ENCODE measurements at places on chromosomes 5 and 9.

DNA sequence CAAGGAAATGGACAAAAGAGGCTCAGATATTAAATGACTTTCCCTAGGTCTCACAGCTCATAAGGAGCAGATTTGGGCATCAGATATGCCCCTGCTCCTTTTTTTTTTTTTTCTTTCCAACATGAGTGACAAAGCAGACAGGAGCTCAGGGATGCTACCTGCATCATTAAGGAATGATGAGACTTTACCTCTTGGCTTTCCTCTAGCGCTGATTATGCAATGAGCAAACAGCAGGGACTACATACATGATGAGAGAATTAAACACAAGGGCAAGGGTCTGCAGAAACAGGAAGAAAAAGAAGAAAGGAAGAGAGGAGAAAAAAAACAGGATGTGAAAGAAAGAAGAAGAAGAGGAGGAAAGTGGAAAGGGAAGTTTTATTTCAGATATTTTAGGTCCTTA lies 179.9 kb downstream of the PPP2R2B start:
- DNase-seq, result no peak

- DNase-seq, result no peak
These were observed 607 bp downstream of the FAXDC2 start for GRCh38 chr5:154849791-154850201.

DNA sequence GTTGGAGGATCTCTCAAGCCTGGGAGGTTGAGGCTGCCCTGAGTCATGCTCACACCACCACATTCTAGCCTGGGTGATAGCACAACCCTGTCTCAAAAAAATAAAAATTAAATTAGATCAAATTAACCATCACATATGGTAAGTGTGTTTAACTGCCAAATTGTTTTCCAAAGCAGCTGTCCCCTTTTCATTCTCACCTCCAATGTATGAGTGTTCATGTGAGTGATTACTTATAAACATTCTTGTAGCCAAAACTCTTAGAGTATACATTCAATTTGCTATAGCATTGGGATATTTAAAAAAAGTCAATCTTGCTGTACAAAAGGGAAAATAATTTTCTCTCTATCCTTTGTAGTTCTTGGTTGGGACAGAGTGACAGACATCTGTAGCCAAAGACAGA lies 53.4 kb upstream of the SNAPC3 start:
- DNase-seq, result no peak

DNA sequence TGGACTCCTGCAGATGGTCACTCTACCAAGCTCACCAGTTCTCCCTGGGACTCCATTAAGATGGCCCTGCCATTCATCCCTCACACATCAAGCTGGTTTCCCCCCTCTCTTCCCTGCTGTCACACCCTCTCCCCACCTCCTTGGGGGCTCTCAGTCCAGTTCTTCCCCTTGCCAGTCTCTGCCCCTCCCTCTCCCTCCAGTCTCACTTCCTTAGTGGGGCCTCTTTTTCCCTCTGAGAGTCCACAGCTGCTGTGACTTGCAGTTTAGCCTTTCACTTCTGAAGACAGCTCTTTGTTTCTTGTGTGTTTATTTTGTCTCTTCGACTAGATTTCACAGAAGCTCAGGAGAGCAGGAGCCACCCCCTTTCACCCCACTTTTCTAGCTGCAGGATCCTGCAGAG lies 10.5 kb downstream of the DOCK2 start:
- no peak for DNase-seq

DNA sequence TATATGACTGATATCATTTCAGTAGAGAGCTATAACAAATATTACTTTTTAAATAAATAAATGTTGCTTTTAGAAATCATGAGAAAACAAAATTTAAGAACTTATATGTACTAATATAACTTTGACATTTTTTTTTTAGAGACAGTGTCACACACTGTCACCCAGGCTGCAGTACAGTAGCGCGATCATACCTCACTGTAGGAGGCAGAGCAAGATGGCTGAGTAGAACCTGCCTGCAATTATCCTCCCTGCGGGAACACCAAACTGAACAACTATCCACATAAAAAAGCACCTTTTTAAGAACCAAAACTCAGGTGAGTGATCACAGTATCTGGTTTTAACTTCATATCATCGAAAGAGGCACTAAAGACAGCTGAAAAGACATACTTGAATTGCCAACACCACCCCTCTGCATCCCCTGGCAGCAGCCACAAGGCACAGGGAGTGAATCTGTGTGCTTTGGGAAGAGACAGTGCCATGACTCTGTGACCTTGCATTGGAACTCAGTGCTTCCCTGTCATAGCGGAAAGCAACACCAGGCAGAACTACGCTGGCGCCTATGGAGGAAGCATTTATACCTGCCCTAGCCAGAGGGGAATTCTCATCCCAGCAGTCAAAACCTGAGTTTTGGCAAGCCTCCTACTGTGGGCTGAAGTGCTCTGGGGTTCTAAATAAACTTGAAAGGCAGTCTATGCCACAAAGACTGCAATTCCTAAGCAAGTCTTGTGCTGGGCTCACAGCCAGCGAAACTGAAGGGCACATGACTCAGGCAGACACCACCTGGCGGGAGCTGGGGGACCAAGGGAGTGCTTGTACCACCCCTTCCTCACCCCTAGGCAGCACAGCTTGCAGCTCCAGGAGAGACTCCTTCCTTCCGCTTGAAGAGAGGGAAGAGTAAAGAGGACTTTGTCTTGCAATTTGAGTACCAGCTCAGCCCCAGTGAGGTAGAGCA lies 142.7 kb downstream of the FBXL17 start:
- DNase-seq, result no peak

- DNase-seq, result no peak
These were observed 5.2 kb downstream of the TCF7 start for GRCh38 chr5:134119720-134120119.

GRCh38 chr9:121261107-121261460 lies 6.9 kb upstream of the GSN start:
- no peak for DNase-seq

DNA sequence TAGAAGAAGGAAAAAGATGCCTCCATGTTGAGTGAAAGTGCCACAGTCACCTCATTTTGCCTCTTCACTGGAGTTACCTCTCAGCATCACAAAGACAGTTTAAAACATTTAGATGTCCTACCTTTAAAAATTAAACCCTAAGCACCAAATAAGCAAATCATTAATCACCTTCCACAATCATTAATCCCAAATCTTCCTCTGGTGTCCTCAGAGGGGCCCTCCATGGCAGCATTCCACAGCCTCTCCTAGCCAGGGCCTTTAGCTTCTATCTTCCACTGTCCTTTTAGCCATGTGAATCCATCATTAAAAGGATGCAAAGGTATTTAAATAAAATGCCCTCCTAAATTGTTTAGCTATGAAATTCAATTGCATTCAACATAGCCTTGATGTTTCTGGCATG lies 310.8 kb downstream of the PDE4D start:
- DNase-seq, result no peak

- DNase-seq, result no peak
These were observed 251.4 kb upstream of the IL12B start for GRCh38 chr5:159581502-159582249.

DNA sequence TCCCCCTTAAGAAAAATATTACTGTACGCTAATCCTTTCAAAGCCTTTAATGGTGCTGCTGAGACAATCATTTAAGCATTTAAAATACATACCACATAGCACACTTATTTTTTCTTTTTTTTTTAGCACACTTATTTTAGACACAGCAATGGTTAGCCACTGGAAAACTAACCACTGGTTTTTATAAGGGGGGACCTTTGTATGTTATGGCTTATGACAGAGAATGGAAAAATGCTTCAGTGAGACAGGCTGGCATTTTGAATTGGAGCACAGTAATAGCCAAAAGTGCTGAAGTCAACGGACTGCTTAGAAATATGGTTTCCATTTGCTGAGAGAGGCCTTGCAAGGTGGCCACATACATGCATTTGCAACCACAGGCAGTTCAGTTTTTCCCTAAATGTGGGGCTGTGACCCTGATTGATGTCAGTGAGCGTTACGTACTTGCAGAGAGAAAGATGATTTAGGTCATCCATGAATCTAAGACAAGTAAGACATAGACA lies 28.5 kb downstream of the AOPEP start:
- no peak for DNase-seq

- DNase-seq, result no peak
These were observed 211.2 kb upstream of the GLRA1 start for GRCh38 chr5:152135827-152136226.

DNA sequence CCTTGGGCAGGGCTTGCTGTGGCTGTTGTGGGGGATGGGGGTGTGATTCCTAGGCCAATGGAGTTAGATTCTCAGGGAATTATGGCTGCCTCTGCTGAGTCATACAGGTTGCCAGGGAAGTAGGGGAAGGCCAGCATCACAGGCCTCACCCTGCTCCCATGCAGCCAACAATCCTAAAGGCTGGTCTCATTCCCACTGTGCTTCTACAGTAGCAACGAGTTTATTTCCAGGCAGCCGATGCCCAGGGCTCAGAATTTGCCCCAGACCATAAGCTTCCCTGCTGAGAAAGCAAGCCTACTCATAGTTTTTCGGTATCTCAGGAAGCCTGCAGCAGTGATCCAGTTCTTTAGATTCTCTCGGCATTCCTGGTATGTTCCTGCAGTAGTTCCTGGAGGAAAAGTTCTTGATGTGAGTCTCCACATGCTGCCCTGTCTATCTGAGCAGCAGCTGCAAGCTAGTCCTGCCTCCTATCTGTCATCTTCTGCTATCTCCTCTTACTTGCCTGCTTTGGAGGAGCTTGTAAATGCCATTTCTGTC lies 59.3 kb upstream of the SELENOP start:
- DNase-seq, result no peak
